RWPE2 (cell line): ENCODE measurements at places on chromosomes 16 and 17.
A peak's percentile ranks its signal among the peaks of the same experiment; 100 is the strongest.

GRCh38 chr17:68321556-68321954, 30.3 kb downstream of the ARSG start:
- no peak for DNase-seq

DNA sequence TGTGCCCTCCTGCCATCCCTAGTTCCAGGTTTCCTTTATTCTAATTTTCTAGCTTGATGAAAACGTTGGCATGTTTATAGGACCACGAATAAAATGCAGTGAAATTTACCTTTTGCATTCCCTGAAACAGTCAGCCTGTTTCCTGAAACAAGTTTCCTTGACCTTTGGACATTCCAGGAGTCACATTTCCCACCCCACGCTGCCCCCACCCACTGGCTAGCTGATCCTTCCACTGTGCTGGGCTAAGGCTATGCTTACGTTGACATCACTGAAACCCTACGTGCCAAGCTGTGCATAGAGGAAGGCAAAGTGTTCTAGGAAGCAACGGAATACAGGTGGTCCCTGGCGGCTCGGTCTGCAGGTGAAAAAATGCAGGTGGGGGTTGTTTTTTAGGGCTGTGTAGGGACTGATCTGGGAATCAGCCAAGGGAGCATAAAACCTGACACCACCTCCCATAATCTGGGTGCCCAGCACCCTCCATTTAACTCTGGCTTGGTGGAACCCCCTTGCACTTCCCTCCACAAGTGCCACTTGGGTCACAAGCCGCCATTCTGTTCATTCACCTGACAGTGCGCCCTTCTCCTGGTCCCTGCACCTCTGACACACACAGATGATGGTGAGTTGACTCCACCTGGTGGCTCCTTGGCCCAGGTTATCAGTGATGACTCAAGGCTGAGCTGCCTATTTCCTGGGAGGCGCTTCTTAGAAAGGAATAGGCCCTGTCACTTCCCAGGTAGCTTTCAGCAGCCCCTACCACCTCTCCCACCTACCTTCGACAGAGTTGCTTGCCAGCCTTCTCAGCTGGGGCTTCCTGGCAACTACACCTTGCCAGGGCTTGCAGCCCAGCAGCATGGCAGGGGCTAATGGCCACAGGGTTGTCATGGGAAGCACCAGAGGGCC, 83.7 kb downstream of the N4BP1 start:
- no peak for DNase-seq

- DNase-seq, result no peak
Measured at GRCh38 chr16:13863075-13863765, 56.7 kb upstream of the ERCC4 start.

GRCh38 chr16:55465077-55465896, 13.7 kb upstream of the MMP2 start:
- no peak for DNase-seq

GRCh38 chr17:34399725-34400124, 36.7 kb upstream of the CCL1 start:
- DNase-seq, result no peak

DNA sequence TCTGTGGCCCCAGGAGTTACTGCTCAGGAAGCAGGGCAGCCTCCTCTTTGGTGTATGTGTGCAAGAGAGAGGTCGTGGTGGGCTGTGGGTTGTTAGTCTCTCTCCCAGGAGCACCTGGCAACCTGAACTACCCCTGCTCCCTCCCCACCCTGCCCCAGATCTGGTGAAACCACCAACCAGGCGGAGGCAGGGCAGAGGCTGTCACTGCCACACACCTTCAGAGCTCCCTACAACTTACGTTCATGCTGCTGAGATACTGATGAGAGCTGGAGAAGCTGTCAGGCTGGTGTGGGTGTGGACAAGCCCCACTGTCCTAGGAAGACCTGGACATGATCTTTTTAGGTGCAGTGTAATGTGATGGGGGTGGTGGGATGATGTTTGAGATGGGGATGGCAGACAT, 24.3 kb downstream of the GOSR2 start:
- no peak for DNase-seq

DNA sequence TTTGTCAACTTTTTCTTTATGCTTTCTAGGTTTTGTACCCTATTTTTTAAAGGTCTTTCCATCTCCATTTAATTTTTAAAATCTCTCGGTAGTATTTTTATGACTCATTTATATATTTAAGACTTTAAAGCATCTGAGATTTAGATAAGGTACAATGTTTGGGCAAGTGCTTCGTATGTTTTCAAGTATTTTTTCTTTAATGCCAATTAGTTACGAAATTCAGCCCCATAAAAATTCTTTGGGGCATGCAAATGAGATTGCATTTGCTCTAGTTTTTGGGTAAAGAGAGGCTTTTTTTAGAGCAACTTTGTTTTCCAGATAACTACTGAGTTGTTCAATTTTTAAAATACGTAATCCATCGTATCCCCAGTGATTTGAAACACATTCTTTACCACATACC, 65.3 kb upstream of the CRHR1 start:
- no peak for DNase-seq

- no peak for DNase-seq
Measured at GRCh38 chr16:68902969-68903345, 59.6 kb downstream of the TANGO6 start.

DNA sequence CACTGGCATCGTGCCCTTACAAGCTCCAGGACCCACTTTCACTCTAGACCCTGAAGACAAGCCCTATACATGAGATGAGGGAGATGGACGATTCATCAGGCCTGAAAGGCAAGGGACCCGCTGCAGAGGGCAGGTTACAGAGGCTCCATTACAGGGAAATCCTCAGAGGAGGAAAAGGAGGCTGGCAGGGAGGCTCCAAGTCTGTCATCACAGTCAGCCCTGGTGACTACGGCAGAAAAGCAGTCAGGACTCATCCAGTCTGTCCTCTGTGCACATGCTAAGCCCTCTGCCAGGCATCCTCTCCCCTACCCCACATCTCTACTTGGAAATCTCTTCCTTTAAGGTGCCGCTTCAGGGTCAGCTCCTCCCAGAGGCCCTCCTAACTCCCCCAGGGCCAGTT, 197.7 kb upstream of the CDH5 start:
- no peak for DNase-seq

DNA sequence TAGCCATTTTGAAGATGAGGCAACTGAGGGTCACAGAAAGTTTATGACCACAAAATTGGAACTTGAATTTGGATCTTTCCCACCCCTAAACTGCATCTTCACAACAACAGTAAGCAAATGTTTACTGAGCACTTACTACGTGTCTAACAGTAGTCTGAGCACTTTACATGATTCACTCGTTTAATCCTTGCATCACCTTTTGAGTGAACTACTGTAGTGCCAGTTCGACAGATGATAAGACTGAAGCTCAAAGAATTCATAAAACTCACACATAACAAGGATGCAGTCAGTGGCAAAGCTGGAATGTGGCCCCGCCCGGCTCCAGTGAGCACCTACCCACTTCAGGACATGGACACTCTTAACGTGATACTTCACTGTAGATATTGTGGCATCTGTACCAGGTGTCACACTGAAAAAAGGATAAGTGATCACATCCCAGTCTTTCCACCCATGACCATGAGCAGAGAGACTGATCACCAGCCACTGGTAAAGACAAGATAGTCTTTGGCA, 36.0 kb upstream of the HLF start:
- DNase-seq, result no peak

GRCh38 chr17:47278561-47278960, 24.9 kb downstream of the ITGB3 start:
- no peak for DNase-seq

DNA sequence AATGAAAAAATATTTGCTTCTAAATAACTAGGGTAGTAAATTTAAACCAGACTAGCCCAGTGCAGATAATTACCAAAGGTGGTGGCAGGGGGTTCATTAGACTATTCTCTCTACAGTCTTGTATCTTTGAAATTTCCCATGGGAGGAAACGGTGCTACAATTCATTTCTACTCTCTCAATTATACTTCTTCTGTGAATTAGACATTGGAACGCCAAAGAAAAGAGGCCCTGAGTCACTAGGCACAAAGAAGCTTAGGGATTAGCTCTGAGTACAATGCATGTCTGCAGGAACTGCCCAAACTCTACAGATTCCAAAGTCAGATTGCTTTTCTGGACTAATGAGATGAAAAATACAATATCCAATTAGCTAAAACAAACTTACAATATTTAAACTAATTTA, 30.7 kb upstream of the ARL6IP1 start:
- no peak for DNase-seq

- no peak for DNase-seq
Measured at GRCh38 chr17:56269556-56270389, 116.5 kb downstream of the ANKFN1 start.

DNA sequence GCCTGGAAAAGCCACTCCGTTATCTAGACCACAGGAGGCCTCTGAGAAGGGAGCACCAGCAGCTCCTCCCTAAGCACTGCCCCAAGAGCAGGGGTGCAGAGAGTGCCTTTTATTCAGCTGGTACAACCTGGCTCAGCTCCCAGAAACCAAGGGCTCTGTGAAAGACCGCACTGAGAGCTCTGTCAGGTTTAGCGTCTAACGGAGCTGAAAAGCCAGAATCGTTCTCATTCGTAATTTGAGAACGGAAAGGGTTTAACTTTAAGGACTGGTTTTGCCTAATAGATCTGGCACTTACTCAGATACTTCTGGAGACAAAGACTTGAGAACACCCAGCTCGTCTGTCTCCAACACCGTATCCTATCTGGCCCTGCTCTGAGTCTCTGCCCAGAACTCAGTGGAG, 13.5 kb downstream of the MPG start:
- no peak for DNase-seq

DNA sequence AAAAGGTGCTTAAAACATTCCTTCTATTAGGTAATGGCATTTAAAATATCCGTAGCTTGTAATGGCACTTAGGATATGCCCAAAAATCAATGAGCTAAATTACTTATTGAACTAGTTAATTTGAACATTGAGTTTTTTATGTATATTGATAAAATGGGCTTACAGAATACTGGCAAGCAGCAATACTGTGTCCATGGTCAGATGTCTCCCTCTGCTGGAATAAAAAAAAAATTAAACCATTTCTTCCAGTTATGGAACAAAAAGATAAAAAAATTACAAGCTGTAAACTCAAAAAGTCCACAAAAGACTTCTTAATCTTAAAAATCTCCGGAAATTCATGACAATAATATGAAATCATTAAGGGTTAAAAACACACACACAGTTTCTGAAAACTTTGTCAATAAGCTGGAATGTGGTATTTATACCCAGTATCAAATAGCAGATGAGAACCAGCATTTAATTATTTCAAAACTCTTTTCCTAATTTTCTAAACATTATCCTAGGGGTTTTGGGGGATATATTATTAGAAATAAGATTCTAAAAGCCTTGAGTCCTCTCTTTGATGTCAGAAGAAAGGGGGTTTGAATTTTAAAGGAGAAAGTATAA, 21.5 kb upstream of the PSMD7 start:
- no peak for DNase-seq

DNA sequence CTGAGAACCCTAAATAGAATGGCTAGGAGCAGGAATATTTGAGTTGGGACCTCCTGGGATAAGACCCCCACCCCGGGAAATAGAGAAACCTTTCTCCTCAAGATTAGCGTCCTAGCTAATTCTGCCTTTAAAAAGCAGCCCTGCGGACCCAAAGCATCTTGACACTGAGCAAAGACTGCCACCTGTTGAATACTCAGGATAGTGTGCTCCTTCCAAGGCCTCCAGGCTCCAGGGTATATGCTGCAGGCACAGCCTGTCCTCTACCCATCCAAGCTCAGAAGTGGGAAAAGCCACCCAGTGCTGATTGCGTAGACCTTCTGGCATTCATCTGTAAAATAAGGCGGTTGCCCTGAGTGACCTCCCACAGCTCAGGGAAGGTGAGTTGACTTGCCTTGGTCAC, 456.2 kb upstream of the DYNLRB2 start:
- no peak for DNase-seq

DNA sequence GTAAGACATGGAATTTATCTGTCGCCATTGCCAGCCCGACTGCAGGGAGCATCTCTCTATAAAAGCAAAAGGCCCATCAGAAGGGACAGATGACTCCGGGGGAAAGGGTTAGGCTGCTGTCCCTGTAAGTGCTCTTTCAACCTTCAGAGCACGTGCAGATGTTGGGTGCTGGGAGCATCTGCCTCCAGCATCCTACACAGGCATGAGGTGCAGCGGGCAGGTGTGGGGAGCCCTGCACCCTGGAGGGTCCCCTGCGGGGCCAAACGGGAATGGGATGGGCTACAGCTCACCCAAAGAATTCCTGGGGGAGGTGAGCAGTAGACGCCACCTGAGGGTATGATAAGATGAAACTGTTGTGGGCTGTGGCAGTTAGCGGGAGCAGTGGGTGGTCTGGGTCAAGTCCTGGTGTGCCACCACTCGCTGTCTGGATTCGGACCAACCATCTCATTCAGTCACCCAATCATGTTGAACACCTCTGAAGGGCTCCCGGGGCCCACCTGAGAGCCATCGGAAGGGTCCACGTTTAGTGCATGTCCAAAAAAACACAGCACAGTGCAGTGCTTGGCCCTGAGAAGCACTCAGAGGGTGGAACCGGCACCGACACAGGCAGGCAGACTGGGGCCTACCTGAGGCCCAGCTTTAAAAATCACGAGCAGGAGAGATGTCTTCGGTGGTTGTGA, 3.8 kb downstream of the SMCR8 start:
- no peak for DNase-seq

- peak; percentile 63 for DNase-seq
Measured at GRCh38 chr16:89906140-89907025, 12.3 kb upstream of the MC1R start.

- no peak for DNase-seq
Measured at GRCh38 chr17:28896491-28896883, 1.0 kb downstream of the FLOT2 start.

DNA sequence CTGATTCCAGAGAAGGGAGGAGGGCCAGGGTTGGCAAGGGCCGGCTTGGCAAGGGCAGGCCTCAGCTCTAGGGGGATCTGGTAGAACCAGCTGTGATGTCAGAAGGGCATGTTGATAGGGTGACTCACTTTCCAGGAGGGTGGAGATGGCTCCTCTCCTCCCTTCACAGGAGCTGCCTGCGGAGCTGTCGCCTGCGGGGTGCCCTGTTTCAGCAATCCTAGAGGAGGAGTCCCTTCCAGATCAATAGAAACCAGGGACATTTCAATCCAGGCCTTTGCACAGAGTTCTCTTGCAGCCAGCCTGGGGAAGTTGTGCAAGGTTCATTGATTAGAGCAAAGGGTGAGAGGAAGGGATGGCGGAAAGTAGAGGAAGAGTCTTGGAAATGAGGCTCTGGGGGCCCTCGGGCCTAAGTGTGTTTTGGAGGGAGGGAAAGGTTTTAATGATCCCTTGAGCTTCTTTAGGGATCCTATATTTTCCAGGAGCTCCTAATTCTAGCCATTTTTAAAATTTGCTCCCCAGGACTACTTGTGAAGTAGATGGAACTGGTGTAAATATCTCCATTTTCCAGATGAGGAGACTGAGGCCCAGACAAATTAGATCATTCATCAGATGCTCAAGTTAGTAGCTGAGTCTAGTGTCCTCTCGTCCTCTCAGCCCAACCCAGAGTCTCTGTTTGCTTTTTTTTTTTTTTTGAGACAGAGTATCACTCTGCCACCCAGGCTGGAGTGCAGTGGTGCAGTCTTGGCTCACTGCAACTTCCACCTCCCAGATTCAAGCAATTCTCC, 24.8 kb upstream of the CSNK2A2 start:
- no peak for DNase-seq
